ENCODE measurements at places on chromosomes 11 and 22.
A peak's percentile ranks its signal among the peaks of the same experiment; 100 is the strongest.

DNA sequence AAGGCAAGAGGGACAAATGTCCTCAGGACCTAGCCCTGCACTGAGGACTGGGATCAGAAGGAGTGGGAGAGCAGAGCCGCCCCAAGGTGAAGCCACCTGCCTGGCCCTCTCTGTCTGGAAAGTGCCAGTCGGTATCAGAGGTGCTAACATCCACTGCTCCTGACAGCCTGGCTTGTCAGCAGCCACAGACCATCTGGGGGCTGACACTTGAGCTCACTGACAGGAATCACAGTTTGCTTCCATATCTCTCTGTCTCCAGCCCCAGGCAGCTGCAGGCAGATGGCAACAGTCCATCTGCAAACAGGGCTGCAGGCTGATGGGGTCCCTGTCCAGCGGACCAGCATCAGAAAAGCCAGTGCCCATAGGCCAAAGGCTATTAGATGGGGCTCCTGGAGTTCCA is 5.5 kb downstream of the OPCML start:
- DNase-seq = no peak

GRCh38 chr11:34600339-34601084 is 20.4 kb upstream of the EHF start:
- DNase-seq = peak; percentile 91

GRCh38 chr11:131977231-131977630 is 606.8 kb downstream of the NTM start:
- DNase-seq = peak; percentile 87

DNA sequence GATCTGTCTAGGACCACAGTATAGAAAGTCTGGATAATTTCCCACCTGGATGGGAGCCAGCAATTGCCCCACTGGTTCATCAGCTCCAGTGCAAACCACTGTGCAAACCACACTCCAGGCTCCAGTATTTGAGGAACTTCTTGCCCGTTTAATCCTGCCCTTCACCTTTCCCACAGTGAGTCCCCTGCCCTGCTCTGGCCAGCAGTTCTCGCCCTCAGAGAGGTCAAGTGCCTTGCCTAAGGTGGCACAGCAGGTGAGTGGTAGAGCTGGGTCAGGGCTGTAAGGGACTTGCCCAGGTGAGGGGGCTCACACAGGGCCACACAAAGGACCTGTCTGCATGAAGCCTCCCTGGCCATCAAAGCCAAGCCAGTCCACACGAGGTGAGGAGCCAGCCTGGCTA is 24.1 kb downstream of the MS4A10 start:
- DNase-seq = no peak

- no peak for DNase-seq
Measured at GRCh38 chr11:19672586-19673206, 39.9 kb upstream of the NAV2 start.

- peak; percentile 72 for DNase-seq
Measured at GRCh38 chr11:72413914-72414628, 20.3 kb downstream of the CLPB start.

DNA sequence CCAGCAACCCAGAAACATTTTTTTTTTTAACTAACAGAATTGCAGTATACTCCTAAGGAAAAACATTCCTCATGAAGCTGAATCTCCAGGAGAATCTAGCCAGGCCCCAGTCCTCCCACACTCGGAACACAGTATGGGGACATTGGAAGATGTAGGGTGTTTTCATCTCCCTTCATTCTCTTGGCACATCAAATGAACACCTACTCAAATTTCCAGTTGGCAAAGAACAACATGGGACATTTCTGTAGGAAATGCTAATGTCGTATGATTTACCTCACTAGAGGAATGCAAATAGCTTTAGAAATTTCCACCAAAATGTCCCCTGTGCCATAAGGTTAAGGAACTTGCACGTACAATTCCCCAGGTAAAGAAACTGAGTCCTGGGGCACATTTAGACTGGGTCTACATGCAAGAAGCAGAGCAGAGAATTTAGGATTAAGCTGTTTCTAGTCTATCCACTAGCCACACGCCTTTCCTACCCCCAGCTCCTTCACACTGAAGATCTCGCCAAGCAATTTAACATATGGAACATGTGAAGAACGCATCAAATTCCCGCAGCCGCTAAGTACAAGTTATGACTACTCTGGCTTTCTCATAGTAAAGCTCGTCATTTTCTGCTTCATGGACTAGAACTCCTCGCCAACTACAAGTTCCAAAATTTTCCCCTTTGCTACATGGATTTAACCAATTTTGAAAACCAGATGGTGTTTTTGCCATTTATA is 2.9 kb upstream of the CADM1 start:
- DNase-seq = no peak

DNA sequence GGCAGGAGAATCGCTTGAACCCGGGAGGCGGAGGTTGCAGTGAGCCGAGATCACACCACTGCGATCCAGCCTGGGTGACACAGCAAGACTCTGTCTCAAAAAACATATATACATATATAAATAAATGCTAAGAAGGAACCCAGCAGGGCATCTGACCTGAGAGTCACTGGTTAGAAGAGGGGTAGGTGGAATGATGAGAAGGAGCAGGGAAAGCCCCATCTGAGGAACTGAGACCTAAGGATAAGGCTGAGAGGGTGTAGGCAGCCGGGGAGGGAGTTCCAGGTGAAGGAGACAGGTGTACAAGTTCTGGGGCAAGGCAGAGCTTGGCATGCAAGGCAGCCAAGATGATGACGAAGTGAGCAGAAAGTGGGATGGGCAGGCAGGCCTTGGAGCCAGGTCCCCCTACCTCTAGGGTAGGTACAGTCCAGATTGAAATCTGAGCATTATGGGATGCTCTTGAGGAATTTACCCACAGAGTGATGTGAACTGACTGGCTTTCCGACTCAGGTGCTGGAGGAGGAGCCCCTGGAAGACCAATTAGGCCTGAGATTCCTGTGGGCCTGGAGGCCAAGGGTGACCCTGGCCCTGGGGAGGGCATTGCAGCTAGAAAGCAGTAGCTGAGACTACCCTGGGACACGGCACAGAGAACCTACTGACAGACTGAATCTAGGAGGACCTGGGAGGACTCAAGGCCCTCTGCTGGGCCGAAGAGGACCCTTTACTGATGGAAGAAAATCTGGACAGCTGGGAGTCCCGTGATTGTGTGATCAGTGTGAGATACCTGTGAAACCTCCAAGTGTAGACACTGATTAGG is 22.8 kb downstream of the KLHL22 start:
- DNase-seq = no peak

- DNase-seq = no peak
Measured at GRCh38 chr11:62345861-62346260, 8.6 kb downstream of the ASRGL1 start.

All from MG63 (cell line).